ENCODE measurements at places on chromosomes 6 and 20.
A peak's percentile ranks its signal among the peaks of the same experiment; 100 is the strongest.

GRCh38 chr6:107845777-107846176, 21.7 kb upstream of the SCML4 start:
- DNase-seq, result no peak

DNA sequence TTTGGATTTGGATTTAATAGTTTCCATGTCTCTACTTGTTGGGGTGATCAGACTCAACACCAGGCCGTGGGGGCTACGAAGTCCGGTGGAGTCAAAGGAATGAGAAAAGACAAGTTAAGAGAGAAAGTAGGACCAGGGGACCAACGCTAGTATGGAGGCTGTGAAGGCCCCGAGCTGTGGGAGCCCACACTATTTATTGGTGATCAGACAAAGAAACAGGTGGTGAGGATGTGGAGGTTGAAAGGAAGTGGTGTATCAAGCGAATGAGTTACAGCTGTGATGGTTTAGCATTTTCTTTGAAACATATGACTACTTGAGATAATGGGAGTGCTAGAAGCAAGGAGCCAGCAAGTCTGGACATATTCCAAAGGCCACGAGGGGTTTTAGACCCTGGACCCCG, 62.4 kb downstream of the AKAP7 start:
- DNase-seq, result no peak

DNA sequence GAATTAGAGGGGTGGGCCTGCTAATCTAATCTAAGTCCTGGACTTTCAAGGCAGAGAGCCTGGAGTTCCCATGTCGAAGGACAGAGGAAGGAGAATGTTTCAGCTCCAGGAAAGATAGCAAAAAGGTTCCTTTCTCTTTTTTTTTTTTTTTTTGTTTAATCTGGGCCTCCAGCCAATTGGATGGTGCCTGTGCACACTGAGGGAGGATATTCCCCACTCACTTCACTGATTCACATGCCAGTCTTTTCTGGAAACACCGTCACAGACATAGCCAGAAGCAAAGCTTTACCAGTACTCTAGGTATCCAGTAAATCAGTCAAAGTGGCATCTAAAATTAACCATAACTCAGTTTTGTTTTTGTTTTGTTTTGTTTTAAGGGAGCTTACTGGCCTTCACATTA, 721.1 kb downstream of the TENT5A start:
- peak; percentile 25 for DNase-seq

DNA sequence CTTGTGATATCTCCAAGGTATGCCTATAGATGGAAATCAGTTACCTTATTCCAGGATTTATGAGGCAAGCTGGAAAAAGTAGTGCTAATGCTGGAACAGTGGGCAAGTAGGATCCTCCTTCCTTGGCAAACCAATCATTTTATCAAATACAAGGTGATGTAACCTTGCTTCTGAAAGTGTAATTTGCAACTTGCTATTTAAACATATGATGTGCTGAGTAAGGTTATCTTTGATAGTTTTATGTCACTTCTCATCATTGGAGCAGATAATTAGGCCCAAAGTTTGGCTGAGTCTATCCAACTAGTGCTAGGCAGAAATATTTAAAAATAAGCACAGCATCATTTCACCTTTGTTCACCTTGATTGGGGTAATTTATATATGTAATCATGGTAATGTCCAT, 3.4 kb upstream of the SHPRH start:
- DNase-seq, result no peak

GRCh38 chr6:120496661-120497060, 837.6 kb downstream of the TBC1D32 start:
- DNase-seq, result no peak

- no peak for DNase-seq
These were observed 298.4 kb downstream of the UTRN start for GRCh38 chr6:144583614-144583954.

- DNase-seq, result no peak
These were observed at the start of gene VSX1 for GRCh38 chr20:25081730-25082497. Gene VSX1, minus strand, starts transcription at chr20:25082141. Its CDS starts 45 bp downstream, at chr20:25082096.

DNA sequence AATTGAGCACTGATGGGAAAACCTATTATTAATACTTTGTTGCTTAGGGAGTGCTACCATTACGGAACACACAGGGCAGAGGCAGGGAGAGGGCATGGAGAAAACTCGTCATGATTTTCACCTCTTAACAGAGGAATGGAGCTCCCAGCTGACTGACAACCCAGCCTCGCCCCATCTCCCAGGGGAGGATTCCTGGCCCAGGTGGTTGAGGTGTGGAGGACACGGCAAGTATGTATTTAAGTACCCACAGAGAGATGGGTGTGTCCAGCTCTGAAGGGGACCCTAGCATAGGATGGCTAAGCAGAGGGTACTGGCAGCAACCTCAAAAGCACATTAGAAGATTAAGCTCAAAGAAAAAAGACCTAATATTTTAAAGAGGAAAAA, 261.9 kb upstream of the MOCS1 start:
- DNase-seq, result no peak

DNA sequence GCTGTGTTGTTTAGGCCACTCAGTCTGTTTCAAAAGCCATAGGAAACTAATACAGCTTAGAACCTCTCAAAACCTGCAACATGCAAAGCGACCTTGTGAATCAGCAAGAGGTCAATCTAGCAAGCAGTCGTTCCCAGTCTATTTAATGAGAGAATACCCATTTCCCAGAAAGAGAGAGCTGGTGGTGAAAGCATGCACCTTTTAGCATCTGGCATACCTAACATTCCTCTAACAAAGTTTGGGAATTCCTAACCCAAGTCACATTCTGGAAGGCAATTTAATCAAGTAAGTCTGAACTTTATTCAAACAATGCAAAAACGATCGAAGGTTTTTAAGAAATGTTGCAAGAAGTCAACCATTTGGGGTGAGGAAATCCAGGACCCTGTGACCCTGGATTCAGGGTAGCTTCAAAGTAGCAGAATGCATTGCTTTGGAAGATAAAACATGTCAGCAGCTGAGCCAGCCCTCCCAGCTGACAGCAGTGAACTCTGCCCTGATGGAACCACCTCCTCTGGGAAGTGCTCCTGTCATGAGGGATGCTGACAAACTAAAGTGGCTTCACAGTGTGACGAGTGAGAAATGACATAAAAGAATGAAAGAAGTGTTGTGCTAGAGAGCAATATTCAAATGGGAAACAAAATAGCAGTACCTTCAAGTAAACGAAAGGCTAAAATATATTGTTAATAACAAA, 104.8 kb downstream of the GMDS start:
- DNase-seq, result no peak

DNA sequence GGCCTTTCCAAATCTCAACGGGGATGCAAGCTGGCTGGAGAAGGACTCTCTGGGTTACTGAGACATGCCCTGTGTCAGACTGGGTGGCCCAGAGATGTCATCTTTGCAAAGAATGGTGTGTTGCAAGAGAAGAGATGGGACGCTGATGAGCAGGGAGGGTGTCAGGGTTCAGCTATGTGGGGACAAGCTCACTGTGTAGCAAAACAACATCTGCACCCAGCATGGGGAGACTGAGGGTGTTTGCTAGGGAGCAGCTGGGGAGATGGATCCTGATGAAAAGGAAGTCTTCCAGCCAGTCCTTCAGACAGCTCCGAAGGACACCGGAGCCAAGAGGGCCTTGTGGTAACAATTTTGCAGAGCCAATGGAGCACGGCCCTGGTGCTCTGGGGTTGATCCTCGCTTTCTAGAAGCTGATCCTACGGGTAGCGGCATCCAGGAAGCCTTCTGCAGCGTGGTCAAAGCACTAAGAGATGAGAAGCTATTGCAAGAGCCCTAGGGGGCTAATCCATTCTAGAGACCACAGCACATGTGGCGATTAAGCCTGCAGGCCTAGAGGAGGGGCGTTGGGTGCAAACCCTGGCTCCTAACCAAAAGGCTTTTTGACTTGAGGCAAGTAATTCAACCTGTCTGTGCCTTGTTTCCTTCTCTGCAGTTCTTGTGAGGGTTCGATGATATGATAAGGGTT, 39.9 kb downstream of the EDN3 start:
- no peak for DNase-seq

- no peak for DNase-seq
These were observed 45.9 kb upstream of the MAP3K4 start for GRCh38 chr6:160945516-160946177.

DNA sequence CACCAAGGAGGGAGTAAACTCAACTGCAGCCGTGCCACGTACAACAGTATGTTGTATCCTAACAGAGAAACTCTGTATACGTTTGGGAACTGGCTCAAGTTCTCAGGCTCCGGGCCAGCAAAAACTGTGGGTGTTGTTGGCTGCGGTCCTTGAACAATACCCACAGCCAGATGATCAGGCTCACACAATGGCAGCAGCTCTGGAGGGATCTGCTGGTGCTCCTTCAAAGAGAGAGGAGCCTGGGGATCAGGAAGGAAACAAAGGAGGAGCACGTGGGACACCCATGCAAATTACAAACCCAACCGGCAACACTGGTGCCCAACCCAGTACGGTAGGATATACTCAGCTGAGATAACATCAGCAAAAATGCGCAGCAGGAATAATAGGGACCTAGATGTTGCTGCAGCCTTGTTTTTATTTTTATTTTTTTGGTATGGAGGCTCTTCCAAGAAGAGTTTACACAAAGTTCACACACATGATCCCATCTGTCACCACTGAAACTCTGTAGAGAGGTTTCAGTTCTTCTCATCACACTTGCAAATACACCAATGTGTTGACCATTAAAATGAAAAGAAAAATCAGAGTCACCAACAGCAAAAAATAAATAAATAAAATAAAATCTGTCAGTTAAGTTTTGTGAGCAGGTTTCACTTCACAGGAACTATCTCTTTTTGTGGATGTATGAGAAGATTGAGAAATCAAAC, 41.2 kb upstream of the PDE10A start:
- no peak for DNase-seq

DNA sequence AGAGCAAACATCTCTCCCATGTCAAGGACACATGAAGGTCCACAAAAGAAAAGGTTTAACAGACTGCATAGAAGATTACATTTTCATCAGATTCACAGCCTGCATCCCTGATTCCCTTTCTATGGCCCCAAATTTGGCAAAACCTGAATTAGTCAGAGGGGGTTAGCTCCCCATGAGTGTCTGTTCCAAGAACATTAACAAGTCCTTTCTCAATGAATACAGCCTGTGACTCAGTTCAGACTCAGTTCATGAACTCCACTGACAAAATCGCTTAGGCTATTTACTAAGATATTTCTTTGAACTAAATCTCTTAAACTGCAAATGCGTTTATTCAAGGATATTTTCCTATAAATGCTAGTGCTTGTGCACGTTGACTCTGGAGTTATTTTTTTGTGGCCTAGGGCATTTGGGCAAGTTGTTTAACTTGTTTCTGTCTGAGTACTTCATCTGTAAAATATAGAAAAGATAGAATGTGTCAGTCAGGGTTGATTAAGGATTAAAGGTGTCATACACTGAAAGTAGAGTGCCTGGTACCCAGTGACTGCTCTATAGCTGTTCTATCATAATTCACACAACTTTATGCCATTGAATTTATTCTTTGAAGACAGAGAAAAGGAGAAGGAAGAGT, 422.6 kb downstream of the HTR1B start:
- DNase-seq, result peak; percentile 75

- DNase-seq, result no peak
These were observed 33.5 kb downstream of the BCL2L1 start for GRCh38 chr20:31689141-31689540.

- peak; percentile 52 for DNase-seq
These were observed 4.6 kb downstream of the FOXQ1 start for GRCh38 chr6:1316489-1316971.

GRCh38 chr6:19837511-19838441, 606 bp downstream of the ID4 start:
- peak; percentile 78 for DNase-seq

- no peak for DNase-seq
These were observed 8.0 kb downstream of the LPIN3 start for GRCh38 chr20:41348430-41349172.

- DNase-seq, result peak; percentile 29
These were observed 137.9 kb upstream of the RNF24 start for GRCh38 chr20:4153251-4153650.

GRCh38 chr6:4719491-4719890, 56.7 kb upstream of the CDYL start:
- DNase-seq, result no peak

DNA sequence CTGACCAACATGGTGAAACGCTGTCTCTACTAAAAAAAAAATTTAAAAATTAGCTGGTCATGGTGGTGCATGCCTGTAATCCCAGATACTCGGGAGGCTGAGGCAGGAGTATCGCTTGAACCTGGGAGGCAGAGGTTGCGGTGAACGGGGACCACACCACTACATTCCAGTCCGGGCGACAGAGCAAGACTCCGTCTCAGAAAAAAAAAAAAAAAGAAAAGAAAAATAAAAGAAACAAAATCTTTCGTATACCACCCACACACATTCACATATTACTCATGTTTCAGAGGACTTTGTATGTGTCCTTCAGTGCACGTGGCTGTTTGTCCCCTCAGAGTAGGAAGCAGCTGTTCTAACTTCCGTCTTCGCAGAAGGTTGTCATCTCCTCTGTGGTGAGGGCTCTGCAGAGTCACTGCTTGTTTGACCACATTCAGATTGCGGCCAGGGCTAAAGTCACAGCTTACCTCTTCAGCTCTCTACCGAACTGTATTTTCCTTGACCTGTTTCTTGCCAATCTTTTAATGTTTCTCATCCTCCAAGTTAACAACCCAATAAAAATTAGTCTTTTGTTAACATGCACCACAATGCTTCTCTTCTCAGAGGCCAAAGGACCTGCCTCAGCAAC, 36.6 kb upstream of the HIVEP1 start:
- DNase-seq, result no peak

- DNase-seq, result peak; percentile 5
These were observed 77.6 kb upstream of the EYA2 start for GRCh38 chr20:46816886-46817638.

DNA sequence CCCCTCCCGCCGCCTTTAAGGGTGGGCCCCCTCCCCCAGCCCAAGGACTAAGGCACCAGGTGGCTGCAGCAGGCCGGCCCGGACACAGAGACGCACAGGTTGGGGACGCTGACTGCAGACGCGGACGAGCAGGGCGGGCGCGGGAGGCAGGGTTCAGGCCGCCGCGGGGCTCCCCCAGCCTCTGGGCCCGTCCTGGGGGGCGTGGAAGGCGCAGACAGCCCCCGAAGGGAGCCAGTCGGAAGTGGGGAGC, 9.3 kb downstream of the DUSP15 start:
- DNase-seq, result no peak

DNA sequence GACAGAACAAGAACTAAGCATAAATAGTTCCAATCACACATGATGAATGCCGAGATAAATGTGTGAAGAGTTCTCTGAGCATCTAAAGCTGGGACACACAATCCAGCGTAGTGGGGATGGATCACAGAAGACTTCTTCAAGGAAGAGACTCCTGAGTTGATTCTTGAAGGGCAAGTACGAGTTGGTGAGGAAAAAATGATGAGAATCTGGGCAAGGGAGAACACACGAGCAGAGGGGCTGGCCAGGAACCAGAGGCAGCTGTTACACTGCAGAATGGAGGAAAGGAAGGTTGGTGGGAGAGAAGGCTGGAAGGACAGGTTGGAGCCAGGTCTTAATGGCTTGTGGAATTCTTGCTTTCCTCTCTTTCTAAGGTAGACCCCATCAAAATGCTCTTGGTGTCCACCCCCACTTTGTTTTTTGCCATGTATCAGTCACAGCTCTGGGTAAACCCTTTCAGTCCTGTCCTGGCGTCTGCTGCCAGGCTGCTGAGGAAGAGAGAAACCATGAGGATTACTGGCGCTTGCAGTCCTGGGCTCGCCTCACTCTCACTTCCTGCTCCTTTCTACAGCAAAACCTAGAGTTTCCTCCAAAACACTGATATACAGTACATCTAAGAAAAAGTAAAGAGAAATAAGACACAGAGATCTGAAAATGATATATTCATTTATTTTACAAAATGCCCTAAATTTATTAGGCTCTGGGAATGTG, 127.6 kb upstream of the FAM184A start:
- DNase-seq, result no peak

Data from GM23248 (cell line).